ENCODE measurements at places on chromosomes 2 and 18.

DNA sequence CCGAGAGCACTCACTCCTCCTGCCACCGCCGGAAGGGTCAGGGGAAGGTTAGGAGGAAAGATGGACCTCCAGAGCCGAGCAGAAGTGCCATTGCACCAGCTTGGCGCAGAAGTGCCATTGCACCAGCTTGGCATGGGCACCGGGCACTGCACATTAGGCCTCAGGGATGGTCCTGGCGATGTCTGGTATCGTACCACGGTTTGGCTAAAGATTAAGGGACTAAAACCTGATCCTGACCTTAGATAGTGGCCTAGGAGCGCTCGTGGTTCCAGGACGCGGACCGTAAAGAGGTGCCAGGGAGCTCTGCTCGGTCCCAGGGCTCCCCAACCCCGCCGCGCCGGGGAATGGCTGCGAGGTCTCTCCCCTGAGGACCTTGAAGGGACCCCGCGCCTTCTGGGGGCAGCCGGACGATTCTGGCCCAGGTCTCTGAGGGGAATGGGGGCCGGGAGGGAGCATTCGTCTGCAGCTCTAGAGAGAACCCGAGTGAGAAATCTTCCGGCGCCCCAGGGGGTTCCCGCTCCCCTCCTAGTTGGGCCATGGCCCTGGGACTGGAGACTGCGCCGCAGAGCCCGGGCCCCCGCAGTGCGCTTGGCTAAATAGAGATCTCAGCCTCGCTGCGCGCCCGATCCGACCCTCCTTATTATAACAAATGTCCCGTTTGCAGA lies 1.8 kb downstream of the PAX8 start:
- H3K27ac ChIP-seq = no peak overlapping the region
- H3K4me3 ChIP-seq = no peak overlapping the region
- H3K4me1 ChIP-seq = peaks cover 27% of the 10 kb centered on the region
- no peak for DNase-seq
- H3K27me3 ChIP-seq = peaks cover 75% of the 10 kb centered on the region

GRCh38 chr18:59744271-59744721 lies 47.1 kb upstream of the CCBE1 start:
- no peaks in the 10 kb centered on the region for H3K27me3 ChIP-seq
- H3K4me1 ChIP-seq = no peaks in the 10 kb centered on the region
- H3K4me3 ChIP-seq = no peak overlapping the region
- no peak overlapping the region for H3K27ac ChIP-seq

DNA sequence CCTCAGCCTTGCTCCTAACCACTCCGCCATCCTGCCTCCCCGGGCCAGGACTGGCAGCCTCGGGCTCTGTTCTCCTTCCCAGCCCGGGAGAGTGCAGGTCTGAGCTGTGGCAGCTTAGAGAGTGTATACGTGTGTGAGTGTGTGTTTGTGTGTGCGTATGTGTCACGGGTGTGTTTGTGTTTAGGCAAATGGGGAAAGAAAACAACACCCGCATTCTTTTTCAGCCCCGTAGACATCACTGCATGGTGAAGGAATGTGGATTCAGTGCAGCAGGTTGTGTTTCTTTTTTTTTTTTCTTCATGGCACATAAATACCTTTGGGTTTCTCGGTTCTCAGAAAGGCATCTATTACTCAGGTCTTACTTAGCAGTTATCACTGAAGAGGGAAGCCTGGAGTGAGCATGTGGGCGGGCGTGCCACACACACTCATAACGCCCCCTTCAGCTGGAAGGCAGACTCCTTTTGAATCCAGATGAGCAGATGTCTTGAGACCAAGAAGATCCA lies 44.2 kb downstream of the GLI2 start:
- no peak for DNase-seq
- no peak overlapping the region for H3K4me3 ChIP-seq
- peaks cover 27% of the 10 kb centered on the region for H3K4me1 ChIP-seq
- H3K36me3 ChIP-seq = no peaks in the 10 kb centered on the region
- no peak overlapping the region for H3K27ac ChIP-seq

- H3K4me3 ChIP-seq = no peak overlapping the region
- peak overlapping the region; percentile 86 for H3K27ac ChIP-seq
- peaks cover 54% of the 10 kb centered on the region for H3K4me1 ChIP-seq
- no peaks in the 10 kb centered on the region for H3K36me3 ChIP-seq
- DNase-seq = no peak
Observed at GRCh38 chr2:239324456-239324855, 76.4 kb downstream of the HDAC4 start.

DNA sequence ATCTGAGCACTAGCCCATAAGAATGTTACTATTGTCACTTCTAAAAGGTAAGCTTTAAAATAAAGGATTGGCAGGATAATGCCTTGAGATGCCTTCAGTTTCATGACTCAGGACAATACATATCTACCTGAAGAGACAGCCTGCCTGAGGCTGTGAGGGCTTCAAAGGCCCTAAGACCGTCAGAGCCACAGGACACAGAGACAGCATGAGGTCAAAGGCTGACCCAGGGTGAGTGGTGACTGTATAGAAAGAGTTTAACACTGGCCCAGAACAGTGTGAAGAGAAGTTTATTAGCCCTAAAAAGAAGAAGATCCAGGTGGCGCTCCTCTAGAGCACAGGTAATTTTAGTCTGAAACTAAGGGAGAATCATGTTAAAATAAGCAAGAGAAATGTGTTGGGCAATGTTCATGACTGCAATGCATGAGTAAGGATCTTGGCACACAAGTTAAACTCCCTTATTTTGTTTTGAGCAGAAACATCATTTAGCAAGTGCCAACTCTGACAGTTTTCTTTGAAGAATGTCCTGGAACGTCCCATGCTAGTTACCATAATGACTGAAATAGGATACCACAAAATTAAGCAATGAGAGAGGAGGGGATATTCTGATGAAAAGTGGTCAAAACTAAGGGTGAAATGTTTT lies 78.1 kb upstream of the FAM110C start:
- H3K4me3 ChIP-seq = no peak overlapping the region
- H3K27me3 ChIP-seq = no peaks in the 10 kb centered on the region
- H3K36me3 ChIP-seq = no peaks in the 10 kb centered on the region
- no peak overlapping the region for H3K27ac ChIP-seq
- H3K4me1 ChIP-seq = peaks cover 16% of the 10 kb centered on the region

All from esophagus squamous epithelium (tissue), 5 donors.